ENCODE measurements at places on chromosomes 16 and 17. TPM values are rescaled to one million over a fixed set of nuclear protein-coding genes. Genes with fewer than 3 reads are reported as not detected.

GRCh38 chr16:70635336-70636016, 10.9 kb upstream of the IL34 start:
- DNase-seq: no peak

DNA sequence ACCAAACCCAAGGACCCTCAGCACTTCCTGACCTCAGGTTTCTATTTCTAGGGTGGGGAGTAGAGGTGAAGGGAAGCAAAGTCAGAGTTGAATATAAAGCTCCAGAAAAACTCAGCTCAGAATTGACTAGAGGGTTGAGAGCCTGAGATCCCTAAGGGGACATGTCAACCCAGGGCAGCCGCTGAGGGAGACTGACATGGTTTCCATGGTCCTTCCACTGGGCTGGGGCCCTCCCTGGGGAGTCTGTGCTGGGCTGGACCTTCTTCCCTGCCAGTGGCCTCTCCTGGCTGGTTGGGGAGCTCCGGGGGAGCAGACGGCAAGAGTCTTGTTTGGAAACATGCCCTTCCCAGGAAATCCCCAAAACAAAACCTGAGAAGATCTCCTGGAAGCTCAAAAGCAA, 121.3 kb downstream of the METRNL start:
- no peak for DNase-seq

DNA sequence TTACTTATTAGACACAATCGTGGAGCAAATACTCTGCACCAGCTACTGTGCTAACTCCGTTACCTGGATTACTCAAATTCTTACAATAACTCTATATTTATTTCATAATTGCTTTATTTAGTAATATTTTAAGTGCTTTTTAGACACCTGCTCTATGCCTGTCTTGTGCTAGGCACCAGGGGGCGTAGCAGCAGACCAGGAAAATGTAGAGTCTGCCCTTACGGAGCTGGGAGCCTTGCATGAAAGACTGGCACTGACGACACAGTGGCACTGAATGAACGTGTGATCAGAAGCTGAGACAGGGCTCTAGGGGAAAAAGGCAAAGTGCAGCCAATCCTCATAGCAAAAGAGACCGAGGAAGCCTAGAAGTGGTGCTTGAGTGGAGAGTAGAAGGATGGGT, 486.5 kb downstream of the CDH13 start:
- DNase-seq: no peak

DNA sequence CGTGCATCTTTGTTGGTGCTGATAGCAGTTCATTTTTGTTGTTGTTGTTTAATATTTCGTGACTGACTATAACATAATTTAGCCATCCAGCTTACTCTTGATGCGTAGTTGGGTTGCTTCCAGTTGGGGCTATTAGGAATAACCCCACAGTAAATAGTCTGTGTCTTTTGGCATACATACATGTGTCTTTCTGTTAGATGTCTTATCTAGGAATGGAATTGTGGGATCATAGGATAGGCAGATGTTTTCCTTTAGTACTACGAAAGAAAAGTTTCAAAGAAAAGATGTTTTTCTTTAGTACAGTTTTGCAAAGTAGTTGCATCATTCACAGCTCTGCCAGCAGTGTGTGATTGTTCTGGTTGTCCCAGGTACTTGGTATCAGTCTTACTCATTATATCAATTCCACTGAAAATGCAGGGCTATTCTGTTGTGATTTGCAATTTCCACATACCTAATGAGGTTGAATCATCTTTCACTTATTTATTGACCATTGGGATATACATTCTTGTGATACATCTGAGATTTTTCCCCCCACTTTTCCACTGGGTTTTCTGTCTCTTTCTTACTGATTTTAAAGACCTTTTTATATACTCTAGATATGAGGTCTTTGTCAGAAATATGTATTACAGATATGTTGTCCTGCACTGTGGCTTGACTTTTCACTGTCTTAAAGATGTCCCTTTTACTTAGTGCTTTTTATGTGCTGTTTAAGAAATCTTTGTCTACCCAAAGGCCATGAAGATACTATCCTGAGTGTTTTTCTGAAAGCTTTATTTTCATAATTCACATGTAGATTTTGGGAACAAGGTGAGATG, 173.3 kb downstream of the MRTFB start:
- DNase-seq: no peak

DNA sequence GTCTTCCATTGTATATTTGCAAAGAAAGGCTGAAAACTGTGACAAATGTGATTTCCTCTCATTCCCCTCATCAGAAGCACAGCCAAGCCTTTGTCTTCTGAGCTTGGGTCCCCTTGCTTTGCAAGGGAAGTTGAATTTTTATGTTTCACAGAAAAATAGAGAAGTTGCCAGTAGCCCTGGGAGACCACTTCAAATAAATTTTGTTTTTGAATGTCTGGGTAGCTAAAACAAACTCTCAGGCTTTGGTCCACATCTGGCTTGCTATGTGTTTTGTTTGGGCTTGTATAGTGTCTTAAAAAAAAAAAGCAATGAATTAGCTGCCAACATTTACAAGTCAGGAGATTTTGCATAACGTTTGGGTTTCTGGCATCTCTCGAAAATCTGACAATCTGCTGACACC, 24.1 kb downstream of the PIK3R6 start:
- no peak for DNase-seq

GRCh38 chr17:1959871-1960544, 65.1 kb downstream of the RTN4RL1 start:
- DNase-seq: no peak

DNA sequence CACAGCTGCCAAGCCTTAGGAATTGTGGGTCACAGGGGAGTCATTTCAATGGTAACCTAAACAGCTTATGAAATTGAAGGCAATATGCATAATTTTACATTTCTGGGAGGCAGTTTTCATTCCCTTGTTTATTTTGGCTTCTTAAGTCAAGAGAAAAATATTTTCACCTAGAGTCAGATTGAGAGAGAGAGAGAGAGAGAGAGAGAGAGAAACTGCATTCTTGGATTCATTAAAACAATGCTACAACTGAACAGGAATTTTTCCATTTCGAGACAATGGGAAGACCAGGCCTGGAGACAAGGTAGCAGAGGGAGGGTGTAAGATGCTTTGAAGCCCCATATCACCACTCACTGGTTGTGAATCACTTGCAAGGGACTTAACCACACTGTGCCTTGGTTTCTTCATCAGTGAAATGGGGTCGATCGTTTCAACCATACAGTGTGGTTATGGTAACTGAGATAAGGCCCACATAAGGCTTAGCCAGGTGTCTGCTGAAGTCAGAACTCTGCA, 224.7 kb upstream of the IRX3 start:
- DNase-seq: no peak

The GP1BA gene
- total RNA-seq: not detected

The CCDC40 gene
- 0.15 TPM for total RNA-seq
